ENCODE measurements at places on chromosomes 16 and 17. TPM values are rescaled to one million over a fixed set of nuclear protein-coding genes. Genes with fewer than 3 reads are reported as not detected.

The HS3ST3A1 gene
- total RNA-seq = 5.0 TPM

The MT3 gene
- not detected for total RNA-seq

GRCh38 chr17:75778861-75779249 lies 5.8 kb upstream of the UNK start:
- H3K27ac ChIP-seq = peak overlapping the region; percentile 98
- no peaks in the 10 kb centered on the region for H3K36me3 ChIP-seq
- peaks cover 9% of the 10 kb centered on the region for H3K4me1 ChIP-seq

- H3K36me3 ChIP-seq = no peaks in the 10 kb centered on the region
- H3K4me3 ChIP-seq = no peak overlapping the region
- H3K27me3 ChIP-seq = no peaks in the 10 kb centered on the region
- no peaks in the 10 kb centered on the region for H3K4me1 ChIP-seq
- no peak for DNase-seq
Measured at GRCh38 chr16:56921571-56921970, 10.4 kb upstream of the HERPUD1 start.

- no peaks in the 10 kb centered on the region for H3K27me3 ChIP-seq
- peak overlapping the region; percentile 3 for H3K27ac ChIP-seq
- no peak for DNase-seq
- H3K36me3 ChIP-seq = no peaks in the 10 kb centered on the region
- no peak overlapping the region for H3K4me3 ChIP-seq
Measured at GRCh38 chr16:75002474-75002873, 3.6 kb downstream of the ZNRF1 start.

The ABCC11 gene
- not detected for total RNA-seq

The LGALS9B gene
- not detected for total RNA-seq

The CCL14 gene
- 0.97 TPM for total RNA-seq

The PRRT2 gene
- 34.4 TPM for total RNA-seq

GRCh38 chr17:45904866-45905265 lies 10.5 kb downstream of the MAPT start:
- H3K27me3 ChIP-seq = no peaks in the 10 kb centered on the region
- no peak overlapping the region for H3K4me3 ChIP-seq
- no peaks in the 10 kb centered on the region for H3K36me3 ChIP-seq
- no peaks in the 10 kb centered on the region for H3K4me1 ChIP-seq

The CALB2 gene
- not detected for total RNA-seq
